ENCODE measurements at places on chromosomes 6 and 20.

DNA sequence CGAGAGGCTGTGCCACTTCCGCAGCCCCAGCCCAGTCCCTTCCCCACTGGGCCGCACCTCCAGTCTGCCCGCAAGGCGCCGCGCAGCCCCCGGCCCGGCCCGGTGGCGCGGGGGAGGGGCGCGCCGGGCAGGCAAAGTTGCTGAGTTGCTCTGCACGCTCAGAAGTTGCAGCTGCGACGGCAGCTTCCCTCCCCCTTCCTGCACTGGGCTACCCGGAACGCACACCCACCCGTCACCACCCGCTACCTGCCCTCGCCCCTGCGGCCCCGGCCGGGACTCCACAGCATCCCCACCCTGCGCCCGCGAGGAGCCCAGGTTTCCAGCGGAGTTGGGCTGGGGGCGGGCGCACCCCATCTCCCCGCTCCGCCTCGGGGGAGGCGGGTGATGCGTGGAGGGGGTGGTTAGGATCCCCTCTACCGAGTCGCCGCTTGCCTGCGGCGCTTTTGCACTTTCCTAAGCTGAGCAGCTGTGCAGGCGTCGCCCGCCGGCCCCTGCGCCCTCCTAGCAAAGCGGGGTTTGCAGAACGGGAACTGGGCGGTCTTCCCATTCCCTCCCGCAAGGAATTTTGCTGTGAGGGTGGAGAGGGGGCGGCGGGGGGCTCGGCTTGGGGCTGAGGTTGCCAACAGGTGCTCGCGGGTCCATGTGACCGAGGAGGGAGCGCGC lies 55.9 kb upstream of the RREB1 start:
- peak; percentile 84 for DNase-seq

DNA sequence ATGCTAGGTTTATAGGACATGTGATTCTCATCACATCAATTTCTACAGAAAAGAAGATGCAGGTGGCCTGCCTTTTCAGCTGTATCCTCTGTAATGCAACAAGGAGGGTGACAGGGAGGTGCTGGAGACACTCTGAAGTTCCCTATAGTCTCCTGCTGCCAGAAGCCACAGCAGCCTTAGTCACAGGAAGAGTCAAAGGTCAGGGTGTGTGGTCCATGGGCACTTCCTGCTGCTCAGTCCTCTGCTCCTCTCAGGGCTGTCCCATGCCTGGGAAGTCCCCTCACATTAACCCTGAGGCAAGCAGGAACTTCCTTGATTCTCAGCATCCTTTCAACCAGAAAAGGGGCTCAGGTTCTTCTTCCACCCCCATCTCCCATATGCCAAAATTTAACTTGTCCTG lies 144.8 kb upstream of the FOXA2 start:
- DNase-seq: no peak

DNA sequence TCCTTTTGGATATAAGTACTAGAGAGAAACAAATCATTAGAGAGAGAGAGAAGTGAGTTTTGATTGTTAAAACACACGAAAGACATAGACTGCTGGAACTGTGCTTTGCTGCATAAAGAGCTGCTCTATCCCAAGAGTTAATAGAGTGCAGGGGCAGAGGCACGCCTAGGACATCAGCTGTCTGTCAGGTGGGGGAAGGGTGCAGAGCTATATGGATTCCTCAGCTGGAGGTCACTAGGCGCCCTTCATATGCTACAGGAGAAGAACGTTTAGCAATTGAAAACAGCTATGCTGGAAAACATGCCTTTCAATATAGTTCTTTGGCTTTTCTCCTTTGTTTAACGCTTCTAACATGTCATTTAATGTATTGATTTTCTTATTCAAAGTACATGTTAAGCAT lies 169.0 kb upstream of the MCHR2 start:
- no peak for DNase-seq

GRCh38 chr6:112416866-112417265 lies 69.7 kb downstream of the RFPL4B start:
- DNase-seq: no peak

GRCh38 chr20:46721476-46721875 lies 12.0 kb downstream of the SLC2A10 start:
- no peak for DNase-seq

GRCh38 chr6:170069611-170070010 lies 221.3 kb downstream of the DLL1 start:
- no peak for DNase-seq

GRCh38 chr6:136989571-136990241 lies 55.1 kb downstream of the IL20RA start:
- peak; percentile 71 for DNase-seq

GRCh38 chr20:8534368-8535160 lies 402.5 kb downstream of the PLCB1 start:
- DNase-seq: no peak

DNA sequence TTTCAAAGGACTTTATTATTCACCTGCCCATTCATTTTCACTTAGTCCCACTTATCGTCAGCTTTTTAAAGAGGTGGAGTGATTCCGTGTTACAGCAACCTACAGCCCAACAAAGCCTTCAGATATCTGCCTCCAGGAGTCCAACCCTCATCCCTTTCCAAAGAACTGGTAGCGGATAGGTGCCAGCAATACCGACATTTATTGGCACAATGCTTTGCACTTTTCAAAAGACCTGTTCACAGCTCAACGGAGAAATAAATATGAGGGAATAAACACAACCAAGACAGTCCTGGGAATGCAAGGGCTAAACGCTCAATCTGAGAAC lies 819 bp upstream of the MTRF1L start:
- peak; percentile 39 for DNase-seq

GRCh38 chr6:71045296-71045695 lies 88.4 kb upstream of the B3GAT2 start:
- peak; percentile 43 for DNase-seq

DNA sequence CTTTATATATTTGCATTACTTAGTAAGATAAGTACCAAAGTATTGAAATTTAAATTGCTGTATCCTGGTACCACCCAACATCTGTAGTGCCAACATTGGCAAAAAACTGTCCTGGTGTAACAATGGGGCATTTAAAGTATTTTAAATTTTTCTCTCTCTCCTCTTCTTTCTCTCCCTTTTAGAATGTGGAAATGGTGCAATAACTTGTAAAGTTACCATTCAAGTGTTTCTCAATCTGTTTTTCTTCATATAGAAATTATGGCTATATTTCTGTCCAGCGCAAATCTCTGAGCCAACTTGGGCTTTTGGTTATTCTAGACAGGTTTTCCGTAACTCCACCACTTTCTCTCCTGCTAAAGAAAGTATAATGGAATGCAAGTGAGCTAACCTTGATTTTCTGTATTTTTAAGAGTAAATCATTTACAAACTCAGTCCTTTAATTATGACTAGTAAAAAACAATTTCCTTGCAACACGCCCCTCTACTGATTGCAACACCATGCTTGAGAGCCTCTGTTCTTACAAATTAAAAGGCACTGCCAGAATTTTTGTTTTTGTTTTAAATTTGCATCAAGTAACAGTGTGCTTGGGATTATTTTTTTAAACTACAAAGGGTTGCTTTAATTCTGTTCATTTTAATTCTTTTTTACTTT lies 324.2 kb upstream of the CITED2 start:
- no peak for DNase-seq

- no peak for DNase-seq
Measured at GRCh38 chr6:9938801-9939200, 476.1 kb downstream of the TFAP2A start.

- no peak for DNase-seq
Measured at GRCh38 chr6:53752856-53753255, 41.9 kb upstream of the LRRC1 start.

- no peak for DNase-seq
Measured at GRCh38 chr6:49847673-49848072, 18.7 kb downstream of the CRISP1 start.

DNA sequence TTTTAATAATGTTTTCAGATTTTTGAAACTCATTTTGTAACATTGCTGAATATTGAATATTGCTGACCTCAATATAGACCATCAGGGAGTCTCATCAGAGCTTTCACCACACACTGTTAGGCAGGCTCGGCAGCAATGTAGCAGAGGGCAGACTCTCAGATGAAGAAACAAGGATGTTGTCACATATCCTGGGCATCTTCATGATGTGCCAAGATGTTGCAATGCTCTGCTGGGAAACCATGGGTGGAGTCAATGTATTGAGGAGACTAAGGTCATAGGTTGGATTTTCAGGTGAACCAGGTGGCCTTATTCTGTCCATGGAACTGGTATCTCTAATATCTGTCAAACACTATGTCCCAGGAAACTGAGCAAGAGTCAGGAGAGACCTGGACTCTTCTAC lies 27.3 kb downstream of the NR2E1 start:
- DNase-seq: no peak

GRCh38 chr6:106799031-106799894 lies 169.9 kb downstream of the QRSL1 start:
- DNase-seq: peak; percentile 62

DNA sequence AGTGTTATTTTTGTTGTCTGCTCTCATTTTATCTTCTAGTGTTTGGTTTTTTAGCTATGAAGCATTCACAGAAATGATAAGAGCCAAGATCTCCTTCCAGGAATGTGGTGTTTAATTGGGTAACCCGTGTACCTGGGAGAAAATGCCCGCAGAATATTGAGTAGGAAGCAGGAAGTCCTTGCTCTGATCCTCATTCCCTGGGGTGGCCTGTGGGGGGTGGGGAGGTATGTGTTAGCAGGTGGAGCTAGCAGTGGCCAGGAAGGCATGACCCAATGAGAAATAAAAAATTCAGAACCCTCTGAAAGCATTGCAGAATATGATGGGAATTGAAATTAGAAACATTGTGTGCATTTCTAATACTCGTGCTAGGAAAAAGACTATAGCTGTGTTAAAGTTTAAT lies 100.8 kb downstream of the DTD1 start:
- no peak for DNase-seq

DNA sequence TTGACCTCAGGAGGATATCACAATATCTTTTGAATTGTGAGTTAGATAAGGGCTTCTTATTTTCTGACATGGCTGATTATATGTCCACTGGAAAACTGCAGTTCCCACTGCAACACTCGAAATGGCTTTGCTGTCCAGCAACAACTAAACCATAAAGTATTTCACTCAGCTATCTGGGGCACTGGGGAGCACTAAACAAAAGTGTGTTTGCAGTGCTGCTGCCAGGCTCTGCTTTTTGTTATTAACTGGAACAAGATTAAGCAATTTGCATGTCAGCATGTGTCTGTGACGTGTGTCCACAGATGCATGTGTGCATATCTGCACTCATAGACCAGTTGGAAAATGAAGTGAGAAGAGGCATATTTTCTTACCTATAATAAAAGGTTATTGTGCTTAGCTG lies 107.8 kb upstream of the CCN2 start:
- no peak for DNase-seq

GRCh38 chr20:18165553-18165952 lies 27.9 kb downstream of the KAT14 start:
- DNase-seq: no peak

- DNase-seq: no peak
Measured at GRCh38 chr6:133877116-133877515, 11.8 kb upstream of the TCF21 start.

GRCh38 chr6:170112583-170112860 lies 178.4 kb downstream of the DLL1 start:
- DNase-seq: peak; percentile 23

- DNase-seq: no peak
Measured at GRCh38 chr6:53694810-53695394, 29.3 kb upstream of the KLHL31 start.

DNA sequence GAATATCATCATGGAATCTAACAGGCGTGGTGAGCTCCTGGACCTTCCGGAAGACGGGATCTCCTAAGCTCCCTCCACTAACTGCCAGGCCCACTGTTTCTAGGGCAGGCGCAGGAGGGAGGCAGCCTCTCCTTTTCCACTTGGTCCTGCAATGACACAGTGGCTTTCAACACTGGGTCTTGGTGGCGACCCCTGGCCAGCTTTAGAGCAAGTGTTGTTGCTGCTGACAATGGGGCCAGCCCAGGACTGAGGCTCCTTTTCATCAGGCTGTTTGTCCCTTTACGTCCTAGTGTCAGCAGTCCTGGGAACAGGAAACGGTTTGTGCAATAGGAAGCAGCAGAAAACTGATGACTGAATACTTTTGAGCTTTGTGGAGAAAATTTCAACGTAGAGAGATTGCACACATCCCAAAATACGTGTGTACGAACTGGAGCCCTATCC lies 9.7 kb upstream of the QKI start:
- DNase-seq: peak; percentile 38

- no peak for DNase-seq
Measured at GRCh38 chr20:14518648-14519047, 181.2 kb upstream of the FLRT3 start.

DNA sequence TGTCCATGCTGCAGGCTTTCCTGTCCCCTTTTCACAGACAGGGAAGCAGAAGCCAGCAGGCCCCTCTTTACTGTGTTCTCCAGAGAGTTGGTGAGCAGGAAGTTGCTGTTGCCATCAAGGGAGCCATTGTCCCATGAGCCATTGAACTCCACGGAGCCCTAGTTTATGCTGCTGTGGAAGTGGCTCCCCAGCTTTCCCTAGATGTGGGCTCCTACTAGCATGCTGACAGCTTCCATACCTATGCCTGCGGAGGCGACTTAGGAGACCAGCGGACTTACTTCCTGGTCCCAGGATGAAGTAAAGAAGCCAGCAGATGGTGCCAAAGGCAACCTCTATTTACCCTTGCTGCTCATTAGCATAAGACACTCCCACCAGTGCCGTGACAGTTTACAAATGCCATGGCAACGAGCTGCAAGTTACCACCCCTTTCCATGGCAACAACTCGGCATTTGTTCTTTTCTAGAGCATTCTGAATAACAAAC lies 30.8 kb upstream of the FKBP1A start:
- DNase-seq: peak; percentile 74

DNA sequence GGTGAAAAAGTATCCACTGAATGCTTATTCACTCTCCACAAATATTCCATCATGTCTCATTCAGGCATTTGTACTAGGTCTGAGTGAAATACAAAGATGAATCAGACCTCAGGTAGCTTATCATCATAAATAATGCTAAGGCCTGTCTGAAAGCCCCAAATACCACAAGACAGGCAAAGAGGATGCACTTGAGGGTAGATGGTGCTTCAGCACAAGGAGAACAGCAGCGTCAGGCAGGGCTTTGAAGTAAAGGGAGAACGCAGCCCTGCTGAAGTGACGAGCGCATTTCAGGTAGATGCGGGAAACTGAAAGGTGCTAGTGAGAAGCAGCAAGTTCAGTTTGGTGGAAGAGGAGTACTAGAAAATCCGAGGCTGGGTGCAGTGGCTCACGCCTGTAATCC lies 38.7 kb downstream of the MAP3K5 start:
- DNase-seq: no peak

Measured in kidney (tissue), 22 donors.